Pancreas (tissue), 10 donors: ENCODE measurements at places on chromosomes 6 and 20. TPM values are rescaled to one million over a fixed set of nuclear protein-coding genes. Genes with fewer than 3 reads are reported as not detected.

GRCh38 chr6:103870970-103871369 is 988.7 kb downstream of the HACE1 start:
- DNase-seq = no peak

DNA sequence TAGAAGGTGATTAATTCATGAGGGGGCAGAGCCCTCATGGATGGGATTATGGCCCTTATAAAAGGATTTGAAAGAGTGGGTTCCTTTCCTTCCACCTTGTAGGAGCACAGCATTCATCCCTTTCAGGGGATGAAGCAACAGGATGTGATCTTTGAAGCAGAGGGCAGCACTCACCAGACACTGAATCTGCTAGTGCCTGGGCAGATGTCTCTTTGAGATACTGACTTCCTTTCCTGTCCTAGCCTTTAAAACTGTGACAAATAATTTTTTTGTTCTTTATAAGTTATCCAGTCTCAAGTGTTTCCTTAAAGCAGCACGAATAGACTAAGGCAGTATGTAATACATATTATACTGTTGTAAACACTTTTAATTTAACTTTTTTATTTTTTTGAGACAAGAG is 538.6 kb upstream of the RNF217 start:
- no peak for DNase-seq

DNA sequence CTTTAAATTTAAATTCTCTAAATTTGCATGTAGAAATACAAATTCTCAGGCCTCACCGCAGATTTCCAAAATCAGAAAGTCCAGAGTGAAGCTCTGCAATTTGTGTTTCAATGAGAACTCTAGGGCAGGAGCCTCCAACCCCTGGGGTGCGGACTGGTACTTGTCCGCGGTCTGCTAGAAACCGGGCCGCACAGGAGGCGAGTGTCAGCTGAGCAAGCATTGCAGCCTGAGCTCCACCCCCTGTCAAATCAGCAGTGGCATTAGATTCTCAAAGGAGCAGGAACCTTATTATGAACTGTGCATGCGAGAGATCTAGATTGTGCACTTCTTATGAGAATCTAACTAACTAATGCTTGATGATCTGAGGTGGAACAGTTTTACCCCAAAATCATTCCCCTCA is 203.0 kb upstream of the PCSK2 start:
- DNase-seq = no peak

GRCh38 chr6:41408982-41409381 is 73.6 kb downstream of the NCR2 start:
- DNase-seq = no peak

PARD6B gene
- total RNA-seq = 8.1 TPM

SGK2 gene
- total RNA-seq = 10.8 TPM
